Left ventricle myocardium inferior (tissue), 1 donor: ENCODE measurements at places on chromosomes 3 and 15. TPM values are rescaled to one million over a fixed set of nuclear protein-coding genes. Genes with fewer than 3 reads are reported as not detected.

GRCh38 chr15:69755551-69756310 lies 303.1 kb downstream of the RPLP1 start:
- DNase-seq: peak; percentile 23

- DNase-seq: no peak
Observed at GRCh38 chr15:37967788-37968187, 33.3 kb downstream of the TMCO5A start.

- DNase-seq: no peak
Observed at GRCh38 chr15:48914717-48915116, 36.8 kb downstream of the EID1 start.

- DNase-seq: no peak
Observed at GRCh38 chr3:105774444-105775180, 94.2 kb downstream of the CBLB start.

DNA sequence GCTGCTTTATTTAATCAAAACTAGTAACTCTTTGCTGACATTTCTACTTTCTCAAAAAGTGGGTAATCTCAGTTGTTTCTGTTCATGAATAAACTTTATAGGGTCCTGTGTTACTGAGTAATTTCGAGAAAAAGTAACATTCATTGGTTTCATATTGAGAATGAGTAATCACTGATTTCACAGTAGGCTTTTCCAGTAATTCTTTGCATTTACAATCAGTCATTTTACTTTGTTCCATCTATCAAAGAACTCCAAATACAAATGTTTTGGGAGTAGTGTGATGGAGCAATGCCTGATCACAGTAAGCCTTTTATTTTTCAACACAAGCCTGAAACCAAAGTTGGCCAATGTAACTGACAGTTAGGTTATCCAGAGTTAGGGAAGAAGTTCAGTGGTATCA lies 353.6 kb downstream of the ULK4 start:
- DNase-seq: no peak

- DNase-seq: no peak
Observed at GRCh38 chr15:96551196-96551595, 220.7 kb downstream of the NR2F2 start.

P2RY12 gene
- total RNA-seq: 0.74 TPM

- no peak for DNase-seq
Observed at GRCh38 chr3:170128977-170129431, 52.5 kb downstream of the PHC3 start.

OR5K3 gene
- total RNA-seq: not detected

UNC13C gene
- 0.22 TPM for total RNA-seq

GRCh38 chr3:132843349-132843748 lies 121.1 kb upstream of the NPHP3 start:
- no peak for DNase-seq

DNA sequence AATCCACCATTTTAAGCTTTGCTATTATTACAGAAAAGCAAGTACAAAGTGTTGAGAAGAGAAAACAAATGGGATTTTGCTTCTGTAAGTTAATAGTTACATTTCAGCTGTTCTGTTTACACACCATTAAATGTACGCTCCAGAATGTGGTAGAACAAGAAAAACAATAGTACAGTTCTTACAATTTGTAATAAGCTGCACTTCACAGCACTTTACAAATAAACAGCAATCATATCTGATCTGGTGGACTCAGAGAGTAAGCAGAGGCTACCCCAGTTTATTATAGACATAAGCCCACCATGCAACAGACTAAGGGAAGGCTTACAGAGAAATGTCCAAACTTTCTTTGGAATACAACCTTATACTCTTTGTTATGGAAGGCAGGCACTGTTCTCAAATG lies 126.4 kb downstream of the OXSM start:
- DNase-seq: no peak

GRCh38 chr15:59392299-59392698 lies 19.6 kb upstream of the MYO1E start:
- DNase-seq: no peak

DNA sequence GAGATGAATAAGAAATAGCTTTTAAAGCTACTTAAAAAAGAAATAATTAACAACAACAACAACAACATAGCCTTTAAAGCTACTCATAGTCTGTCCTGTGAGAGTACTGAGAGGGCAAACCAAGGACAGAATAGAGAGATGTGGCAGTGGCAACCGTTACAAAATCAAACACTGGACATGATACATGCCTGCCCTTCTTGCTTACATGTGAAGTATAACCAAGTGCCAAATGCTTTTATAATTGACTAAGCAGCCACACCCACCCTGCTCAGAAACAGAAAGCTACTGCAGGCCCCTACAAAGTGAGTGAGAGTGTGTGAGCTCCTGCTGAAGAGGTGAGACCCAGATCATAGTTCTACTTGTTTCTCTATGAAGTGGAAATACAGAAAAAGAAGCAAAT lies 38.4 kb downstream of the NDUFB4 start:
- DNase-seq: no peak

MDFIC2 gene
- total RNA-seq: not detected

DNA sequence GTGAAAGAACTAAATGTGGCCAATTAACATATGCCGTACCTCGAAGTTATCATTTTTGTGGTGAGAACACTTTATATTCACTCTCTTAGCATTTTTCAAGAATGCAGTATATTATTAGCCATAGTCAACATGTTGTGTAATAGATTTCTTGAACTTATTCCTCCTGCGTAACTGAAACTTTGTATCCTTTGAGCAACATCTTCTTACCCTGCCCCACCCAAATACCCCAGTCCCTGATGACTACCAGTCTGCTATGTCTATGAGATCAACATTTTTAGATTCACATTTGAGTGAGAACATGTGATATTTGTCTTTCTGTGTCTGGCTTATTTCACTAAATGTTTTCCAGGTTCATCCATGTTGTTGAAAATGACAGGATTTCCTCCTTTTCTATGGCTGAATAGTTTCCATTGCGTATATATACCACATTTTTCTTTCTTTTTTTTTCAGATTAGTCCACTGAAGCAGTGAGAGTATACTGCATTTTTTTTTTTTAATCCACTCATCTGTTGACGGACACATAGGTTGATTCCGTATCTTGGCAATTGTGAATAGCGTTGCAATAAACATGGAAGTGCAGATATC lies 12.7 kb upstream of the KBTBD8 start:
- DNase-seq: no peak

DNA sequence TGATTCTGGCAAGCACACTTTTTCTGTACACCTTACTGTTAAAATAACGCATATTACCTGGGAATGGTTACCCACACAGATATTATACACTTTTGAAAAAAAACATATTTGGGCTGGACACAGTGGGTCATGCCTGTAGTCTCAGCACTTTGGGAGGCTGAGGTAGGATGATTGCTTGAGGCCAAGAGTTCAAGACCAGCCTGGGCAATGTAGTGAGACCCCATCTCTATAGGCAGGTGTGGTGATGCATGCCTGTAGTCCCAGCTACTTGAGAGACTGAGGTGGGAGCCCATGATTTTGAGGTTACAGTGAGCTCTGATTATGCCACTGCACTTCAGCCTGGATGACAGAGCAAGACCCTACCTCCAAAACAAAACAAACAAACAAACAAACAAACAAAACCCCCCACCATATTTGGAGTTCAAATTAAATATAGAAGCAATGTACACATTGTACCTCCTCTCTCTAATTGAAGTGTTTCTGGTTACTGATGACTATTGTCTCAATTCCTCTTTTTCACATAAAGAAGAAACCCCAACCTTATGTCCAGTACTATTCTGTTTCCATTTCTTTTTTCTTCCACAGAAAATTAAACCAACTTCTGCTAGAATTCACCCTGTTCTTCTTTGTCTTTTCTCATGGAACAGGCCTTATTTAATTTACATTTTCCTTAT lies 152.6 kb upstream of the UMPS start:
- no peak for DNase-seq

DNA sequence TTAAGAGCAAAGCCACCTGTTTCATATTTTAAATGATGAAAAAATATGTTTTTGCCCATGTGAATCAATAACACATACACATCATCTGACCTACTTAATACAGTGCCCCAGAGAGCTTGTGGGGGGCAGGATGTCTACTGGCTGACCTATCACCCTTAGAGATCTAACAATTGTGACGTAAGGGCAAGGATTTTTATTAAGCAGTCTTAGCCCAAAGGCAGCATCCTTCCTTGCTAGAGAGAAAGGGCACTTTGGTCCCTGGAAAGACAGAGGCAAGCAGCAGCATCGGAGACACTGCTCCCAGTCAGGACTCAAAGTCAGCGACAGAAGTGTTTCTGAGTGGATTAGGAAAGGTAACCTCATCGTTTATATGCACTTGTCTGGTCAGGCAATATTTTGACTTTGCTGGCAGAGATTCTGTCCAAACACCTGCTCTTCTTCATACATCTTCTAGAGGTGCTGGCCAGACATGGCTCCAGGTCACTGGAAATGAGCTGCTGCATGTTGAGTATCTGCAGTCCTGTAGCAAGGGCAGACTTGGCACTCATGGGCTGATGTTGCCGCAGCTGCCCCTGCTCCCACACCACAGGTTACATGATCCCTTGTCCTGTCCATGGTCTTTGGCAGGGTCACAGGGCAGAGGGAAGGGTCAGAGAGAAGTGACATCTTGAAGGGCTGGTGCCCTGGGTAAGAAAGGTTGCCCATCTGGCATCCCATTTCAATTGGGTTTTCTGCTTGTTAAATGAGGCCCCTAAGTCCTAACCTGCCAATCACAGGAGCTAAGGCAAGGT lies 1.8 kb downstream of the CXCR6 start:
- no peak for DNase-seq

VGLL3 gene
- total RNA-seq: 4.0 TPM

- no peak for DNase-seq
Observed at GRCh38 chr15:66014635-66015182, 145.4 kb downstream of the RAB11A start.

SPINK8 gene
- total RNA-seq: not detected

CPA3 gene
- 1.4 TPM for total RNA-seq

TMEM266 gene
- total RNA-seq: not detected

RCN2 gene
- total RNA-seq: 29.8 TPM

- DNase-seq: no peak
Observed at GRCh38 chr15:64138331-64138941, 13.1 kb upstream of the SNX22 start.

GRCh38 chr3:38552364-38552763 lies 56.2 kb downstream of the EXOG start:
- no peak for DNase-seq

GRCh38 chr3:141289228-141289772 lies 57.7 kb downstream of the PXYLP1 start:
- DNase-seq: no peak

DNA sequence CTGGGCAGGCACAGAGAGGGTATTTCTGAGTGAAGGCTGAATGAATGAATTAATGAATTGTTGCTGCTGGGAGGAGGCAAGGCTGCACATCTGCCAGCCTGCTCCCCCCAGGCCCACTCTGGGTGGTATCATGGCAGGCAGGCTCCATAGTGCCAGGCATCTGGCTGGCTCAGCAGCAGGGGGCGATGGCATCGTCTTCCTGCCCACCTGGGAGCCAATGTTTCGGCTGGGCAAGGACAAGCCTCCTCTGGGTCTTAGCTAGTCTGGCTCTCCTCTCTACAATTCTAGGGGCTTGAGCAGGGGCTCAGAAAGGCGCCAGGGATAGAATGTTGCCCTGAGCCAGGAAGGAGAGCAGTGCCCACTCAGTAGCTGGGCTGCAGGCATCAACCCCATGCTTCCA lies 1.7 kb upstream of the TLR9 start:
- no peak for DNase-seq
